ENCODE measurements at places on chromosomes 16 and 17.

GRCh38 chr17:77649717-77650211 is 308.7 kb upstream of the TNRC6C start:
- DNase-seq = no peak

DNA sequence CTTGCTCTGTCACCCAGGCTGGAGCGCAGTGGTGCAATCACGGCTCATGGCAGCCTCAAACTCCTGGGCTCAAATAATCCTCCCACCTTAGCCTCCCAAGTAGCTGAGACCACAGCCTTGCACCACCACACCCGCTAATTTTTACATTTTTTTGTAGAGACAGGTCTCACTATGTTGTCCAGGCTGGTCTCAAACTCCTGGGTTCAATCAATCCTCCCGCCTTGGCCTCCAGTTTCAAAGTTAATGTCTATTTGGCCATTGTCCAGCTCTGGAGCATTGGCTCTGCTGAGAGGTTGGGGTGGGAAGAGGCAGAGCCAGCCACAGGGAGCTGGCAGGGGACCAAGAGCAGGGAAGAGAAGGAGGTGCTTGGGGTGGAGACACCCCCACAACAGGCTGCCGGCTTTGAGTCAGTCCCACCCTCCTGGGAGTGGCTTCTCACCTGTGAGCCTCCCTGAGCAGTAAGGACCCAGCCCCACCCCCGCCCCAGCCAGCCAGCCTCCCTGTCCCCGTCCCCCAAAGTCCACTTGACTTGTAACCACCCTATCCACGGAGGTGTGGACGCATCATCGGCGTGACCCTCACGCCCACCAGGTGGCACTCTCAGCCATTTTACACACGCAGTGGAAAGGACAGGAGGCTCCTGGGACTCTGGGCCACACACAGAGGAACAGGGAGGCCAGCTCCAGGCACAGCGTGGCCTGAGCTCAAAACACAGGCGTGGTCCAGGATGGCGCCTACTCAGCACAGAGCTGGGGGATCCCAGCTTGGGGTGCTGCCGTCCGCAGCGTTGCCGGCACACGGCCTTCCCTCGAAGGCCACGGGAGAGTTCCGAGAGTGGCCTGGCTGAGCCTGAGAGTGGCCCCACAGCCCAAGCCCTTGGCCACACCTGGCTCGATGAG is 22.8 kb upstream of the PVALEF start:
- peak; percentile 98 for DNase-seq

DNA sequence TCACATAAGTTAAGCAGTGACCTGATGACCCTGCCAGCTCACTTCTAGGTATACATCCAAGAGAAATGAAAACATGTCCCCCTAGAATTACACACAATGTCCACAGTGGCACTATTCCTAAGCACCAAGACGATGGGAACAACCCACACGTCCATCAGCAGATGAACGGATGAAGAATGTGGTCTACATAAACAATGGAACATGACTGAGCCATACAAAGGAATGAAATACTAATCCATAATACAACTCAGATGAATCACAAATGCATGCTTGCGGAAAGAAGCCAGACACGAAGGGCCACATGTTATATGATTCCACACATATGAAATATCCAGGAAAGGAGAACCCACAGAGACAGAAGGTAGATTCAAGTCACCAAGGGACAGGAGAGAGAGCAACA is 17.4 kb downstream of the USP22 start:
- no peak for DNase-seq

DNA sequence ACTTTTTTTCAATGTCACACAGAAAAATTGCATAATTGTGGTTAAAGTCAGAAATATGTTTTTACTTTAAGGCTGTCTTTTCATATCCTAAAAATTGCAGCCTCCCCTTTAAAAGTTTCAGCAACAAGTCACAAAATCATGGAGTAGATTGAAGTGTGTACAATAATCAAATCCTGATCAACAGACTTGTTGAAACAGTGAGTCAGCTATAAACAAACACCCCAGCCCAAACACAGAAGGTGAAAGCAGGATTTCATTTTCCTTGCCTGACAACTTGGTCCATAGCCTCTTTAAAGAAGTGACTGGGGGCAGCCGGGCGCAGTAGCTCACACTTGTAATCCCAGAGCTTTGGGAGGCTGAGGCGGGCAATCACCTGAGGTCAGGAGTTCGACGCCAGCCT is 59.9 kb downstream of the WNT3 start:
- DNase-seq = no peak

- no peak for DNase-seq
Observed at GRCh38 chr16:19348578-19349315, 63.2 kb downstream of the CLEC19A start.

- no peak for DNase-seq
Observed at GRCh38 chr17:39641097-39641496, 4.2 kb downstream of the STARD3 start.

GRCh38 chr16:64437706-64438324 is 684.0 kb downstream of the CDH11 start:
- DNase-seq = no peak

GRCh38 chr17:58621174-58621573 is 70.7 kb downstream of the TEX14 start:
- no peak for DNase-seq

DNA sequence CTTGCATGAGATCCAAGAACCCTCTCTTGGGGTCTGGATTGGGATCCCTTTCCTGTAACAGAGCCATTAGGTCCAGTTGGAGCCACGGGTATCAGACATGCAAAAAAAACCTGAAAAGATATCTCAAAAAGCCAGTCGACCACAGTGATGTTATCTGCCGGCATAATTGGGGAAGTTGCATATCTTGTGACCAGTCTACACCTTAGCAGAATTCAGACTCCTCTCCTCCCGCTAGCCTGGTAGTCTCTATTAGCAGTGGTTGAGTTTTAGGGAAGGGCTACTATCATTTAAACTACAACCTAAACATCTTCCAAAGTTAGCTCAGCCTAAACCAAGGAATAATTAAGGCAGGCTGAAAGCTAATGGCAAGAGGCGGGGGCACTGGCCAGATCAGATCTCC is 16.2 kb upstream of the PSMD7 start:
- no peak for DNase-seq

GRCh38 chr17:77422748-77423113 is 282.0 kb downstream of the SEC14L1 start:
- DNase-seq = no peak

DNA sequence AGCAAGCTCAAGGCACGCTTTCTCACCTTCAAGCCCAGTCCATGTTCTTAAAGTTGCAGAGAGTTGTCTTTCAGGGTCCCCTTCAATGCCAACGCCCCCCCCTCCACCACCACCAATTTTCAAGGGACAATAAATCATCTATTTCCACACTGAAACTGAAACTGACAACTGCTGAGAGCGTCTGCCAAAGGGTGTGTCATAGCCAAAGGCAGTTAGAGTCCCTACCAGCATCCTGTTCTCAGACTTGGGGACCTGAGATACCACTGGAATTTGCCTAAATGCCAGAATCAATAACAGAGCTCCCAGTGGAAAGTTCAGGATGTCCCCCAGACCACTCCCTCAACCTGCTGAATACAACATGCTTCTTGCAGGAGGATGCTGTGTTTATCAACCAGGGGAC is 133.2 kb upstream of the SOX9 start:
- DNase-seq = no peak

- DNase-seq = peak; percentile 56
Observed at GRCh38 chr17:80755650-80756405, 211.2 kb downstream of the RPTOR start.

- DNase-seq = no peak
Observed at GRCh38 chr16:87472142-87472778, 20.6 kb downstream of the ZCCHC14 start.

- DNase-seq = no peak
Observed at GRCh38 chr16:8989099-8989878, 25.6 kb upstream of the USP7 start.

DNA sequence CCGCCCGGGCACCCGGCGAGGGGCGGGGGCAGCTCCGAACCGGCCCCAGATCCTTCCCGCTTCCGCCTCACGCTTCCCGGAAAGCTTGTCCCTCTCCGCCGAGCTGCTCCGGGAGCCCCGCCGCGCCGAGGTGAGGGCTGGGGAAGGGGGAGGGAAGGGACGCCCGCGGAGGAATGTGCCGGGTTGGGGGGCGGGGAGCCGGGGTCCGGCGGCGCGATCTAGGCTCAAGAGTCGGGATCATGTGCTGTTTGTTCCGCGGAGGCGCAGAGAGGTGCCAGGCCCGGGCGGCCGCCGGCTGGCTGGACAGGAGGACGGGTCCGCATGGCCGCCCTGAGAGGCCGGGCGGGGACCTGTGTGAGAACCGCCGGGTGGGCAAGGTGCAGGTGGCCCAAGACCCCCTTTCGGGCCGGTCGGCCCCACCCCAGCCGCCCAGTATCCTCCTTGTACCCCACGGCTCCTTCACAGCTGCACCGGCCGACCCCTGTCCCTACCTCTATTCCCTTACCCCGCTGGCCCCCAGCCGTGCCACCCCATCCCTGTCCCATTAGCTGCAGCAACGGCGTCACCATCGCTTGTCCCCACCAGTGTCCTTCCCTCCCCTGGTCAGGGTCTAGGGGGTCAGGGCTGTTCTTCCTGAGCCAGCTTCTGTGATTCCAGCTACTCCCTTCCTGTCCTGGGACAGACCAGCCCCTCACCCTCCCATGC is 429 bp downstream of the KIF1C start:
- no peak for DNase-seq

- DNase-seq = no peak
Observed at GRCh38 chr17:2138318-2138717, 83.4 kb downstream of the HIC1 start.

DNA sequence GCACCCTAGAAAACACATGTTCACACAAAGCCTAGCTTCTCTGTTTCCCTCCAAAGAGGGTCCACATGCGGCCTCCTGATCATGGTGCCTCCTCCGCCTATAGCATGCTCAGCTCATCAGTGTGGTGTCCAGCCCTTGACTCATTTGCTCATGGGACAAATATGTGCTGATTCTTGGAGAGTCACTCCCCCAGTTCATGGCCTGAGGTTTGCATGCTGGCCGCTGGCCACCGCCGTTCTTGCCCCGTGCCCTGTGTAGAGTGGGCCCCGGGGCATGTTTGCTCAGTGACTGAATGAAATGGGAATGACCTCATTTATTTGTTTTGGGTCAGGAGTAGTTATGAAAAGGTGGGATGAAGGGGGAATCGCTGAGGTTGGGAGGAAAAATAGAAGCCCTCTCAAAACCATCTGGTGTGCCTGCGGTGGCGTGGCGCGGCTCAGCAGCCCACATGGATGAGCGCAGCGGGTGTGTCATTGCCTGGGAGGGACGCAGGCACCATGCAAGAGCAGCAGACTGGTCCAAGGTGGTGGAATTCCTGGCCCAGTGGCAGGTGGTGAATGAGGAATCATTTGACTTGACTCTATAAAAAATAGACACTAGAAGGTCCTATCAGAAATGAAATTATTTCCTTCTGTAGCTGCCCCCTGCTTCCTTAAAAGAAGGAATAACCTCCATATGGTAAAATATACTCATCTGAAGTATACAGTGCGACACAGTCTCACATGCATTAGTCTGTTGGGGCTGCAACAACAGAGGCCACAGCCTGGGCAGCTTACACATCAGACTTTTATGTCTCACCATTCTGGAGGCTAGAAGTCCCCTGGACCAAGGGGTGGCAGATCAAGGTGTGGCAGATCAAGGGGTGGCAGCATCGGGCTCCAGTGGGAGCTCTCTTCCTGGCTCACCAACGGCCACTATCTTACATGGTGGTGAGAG is 31.7 kb downstream of the CRISPLD2 start:
- DNase-seq = peak; percentile 74

DNA sequence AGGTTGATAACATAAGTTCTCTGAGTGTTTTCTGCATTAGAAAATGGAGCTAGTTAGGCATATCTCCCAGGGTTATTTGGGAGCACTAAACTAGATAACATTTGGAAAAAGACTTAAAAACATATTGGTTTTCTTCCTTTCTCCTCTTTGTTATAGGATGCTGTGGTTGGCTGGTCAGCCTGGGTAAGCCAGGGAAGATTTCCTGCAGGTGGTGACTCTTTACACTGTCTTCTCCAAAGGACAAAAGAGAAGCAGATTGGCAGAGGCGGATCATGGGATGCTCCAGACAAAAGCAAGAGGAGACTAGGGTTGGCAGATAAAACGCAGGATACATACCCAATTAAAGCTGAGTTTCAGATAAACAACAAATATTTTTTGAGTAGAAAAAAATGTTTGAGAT is 6.2 kb upstream of the CRYBA1 start:
- no peak for DNase-seq

DNA sequence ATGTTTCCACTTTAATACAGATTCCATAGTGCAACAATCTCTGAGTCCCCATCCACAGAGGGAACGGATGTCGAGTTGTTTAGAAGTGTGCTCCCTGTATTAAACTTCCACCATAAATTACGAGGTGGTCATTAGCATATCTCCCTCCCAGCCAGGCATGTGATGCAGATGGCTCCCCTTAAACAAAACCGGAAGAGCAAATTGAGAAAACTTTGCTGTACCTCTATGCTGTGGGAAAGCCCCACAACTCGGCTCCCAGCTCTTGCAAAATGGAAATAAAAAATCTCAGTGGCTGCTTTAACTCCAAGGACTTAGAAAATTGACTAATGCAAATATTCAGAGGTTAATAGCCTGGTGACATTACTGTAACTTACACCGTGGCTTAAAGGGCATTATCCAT is 290.9 kb downstream of the MAF start:
- DNase-seq = no peak

DNA sequence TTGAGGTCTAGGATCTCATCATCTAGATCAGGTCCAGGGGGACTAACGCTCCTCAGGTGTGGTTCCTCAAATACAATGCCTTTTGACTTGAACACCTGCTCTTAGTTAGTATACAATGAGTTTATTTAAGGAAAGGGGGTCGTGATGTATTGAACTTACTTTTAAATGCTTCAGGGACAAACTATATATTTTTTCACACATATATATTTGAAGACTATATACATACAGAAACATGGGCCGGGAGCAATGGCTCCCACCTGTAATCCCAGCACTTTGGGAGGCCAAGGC is 11.5 kb upstream of the USP32 start:
- DNase-seq = no peak

GRCh38 chr17:63696381-63696961 is 3.5 kb downstream of the LIMD2 start:
- peak; percentile 73 for DNase-seq

DNA sequence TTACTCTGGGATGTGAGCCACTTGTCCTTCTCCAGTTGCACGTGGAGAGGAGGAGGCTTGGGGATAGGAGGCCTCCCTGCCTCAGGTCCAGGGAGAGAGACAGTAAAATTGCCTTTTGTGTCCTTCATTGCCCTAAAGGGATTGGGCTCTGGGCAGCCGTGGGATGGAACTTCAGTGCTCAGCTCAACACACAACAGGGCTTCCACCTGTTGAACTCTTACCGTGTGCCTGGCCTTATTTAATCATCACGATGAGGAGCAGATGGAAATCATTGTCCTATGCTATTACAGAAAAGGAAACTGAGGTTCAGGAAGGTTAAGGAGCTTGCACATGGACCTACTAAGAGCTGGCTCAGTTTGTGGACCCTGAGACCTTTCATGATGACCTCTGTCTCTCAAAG is 92.4 kb upstream of the CDC42EP4 start:
- DNase-seq = no peak

GRCh38 chr17:66469461-66469860 is 167.0 kb downstream of the PRKCA start:
- no peak for DNase-seq

Data from HuH-7 (cell line).